ENCODE measurements at places on chromosomes 11 and 22. TPM values are rescaled to one million over a fixed set of nuclear protein-coding genes. Genes with fewer than 3 reads are reported as not detected.

- DNase-seq = peak; percentile 81
Observed at GRCh38 chr11:76380159-76380976, 564 bp downstream of the THAP12 start.

GRCh38 chr22:40626851-40627250, 9.7 kb downstream of the MRTFA start:
- no peak for DNase-seq

GRCh38 chr11:90134478-90135003, at the start of gene NAALAD2:
TSS of gene NAALAD2 (plus strand) at chr11:90134663. CDS start at chr11:90134759, 96 bp downstream.
- peak; percentile 75 for DNase-seq

GRCh38 chr11:14036469-14036868, 73.9 kb downstream of the SPON1 start:
- DNase-seq = no peak

- no peak for DNase-seq
Observed at GRCh38 chr11:115168686-115169085, 335.5 kb downstream of the CADM1 start.

DNA sequence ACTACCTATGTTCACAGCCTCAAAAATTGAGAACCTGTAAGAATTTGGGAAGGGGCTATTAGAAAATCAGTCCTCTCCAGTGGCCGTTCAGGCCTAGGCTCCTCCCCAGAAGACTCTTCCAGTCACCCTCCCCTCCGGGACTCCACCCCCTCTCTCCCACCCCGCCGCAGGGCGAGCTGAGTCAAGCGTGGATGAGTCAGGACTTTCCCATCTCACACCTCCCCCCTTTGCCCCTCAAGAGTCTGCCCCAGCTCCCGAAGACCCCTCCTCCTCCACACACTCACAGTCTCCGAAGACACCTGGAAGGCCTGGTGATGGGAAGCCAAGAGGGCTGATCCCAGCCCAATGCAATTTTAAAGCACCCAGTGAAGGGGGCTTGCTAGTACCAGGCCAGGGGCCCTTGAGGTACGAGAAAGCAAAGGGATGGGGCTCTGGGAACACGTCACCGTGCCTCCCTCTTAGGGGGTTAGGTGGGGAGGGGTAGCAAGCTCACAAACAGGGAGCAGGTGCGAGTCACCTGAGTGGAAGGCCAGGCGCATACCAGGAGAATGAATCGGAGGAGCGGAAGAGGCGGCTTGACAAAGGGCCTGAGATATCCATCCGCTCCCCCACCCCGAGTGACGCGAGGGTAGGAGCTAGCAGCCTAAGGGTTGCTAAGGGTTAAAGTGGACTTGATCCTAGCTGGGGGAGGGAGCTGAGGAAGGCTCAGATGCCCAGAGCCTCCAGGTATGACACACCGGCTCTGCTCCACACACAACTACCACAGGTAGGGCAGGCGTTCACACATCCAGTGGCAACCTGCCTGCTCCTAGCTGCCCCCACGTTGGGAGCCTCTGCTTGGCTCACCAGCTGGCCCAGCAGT, 13.6 kb downstream of the BCL9L start:
- DNase-seq = peak; percentile 96

GRCh38 chr11:2156416-2157182, 4.4 kb downstream of the INS start:
- DNase-seq = peak; percentile 91

DNA sequence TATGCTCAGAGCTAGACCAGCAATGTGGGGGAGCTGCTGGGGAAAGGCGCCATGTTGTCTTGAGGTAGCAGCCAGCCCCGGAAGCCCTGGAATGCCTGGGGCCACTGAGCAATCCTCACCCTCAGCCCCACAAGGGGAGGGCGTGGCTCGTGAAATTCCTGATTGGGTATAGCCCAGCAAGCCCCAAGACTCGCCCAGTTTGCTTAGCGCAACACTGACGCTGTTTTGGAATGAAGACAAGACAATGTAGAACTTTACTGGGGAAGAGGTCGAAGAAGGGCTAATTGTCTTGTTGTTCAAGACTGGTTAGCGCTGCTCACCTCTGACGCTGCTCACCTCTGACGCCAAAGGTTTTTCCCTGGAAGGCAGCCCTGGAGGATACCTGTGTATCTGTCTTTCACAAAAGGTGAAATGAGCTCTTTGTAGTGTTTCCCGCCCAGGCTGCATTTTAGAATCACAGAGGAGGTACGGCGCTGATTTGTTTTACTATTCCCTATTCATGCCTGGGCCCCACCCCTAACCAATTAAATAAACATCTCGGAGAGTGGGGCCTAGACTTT, 47.6 kb downstream of the ST3GAL4 start:
- DNase-seq = no peak

- no peak for DNase-seq
Observed at GRCh38 chr22:37887584-37888378, 18.3 kb upstream of the MICALL1 start.

GRCh38 chr11:13964771-13965074, 2.2 kb downstream of the SPON1 start:
- DNase-seq = no peak

GRCh38 chr11:46012185-46012584, 89.7 kb downstream of the LARGE2 start:
- no peak for DNase-seq

DNA sequence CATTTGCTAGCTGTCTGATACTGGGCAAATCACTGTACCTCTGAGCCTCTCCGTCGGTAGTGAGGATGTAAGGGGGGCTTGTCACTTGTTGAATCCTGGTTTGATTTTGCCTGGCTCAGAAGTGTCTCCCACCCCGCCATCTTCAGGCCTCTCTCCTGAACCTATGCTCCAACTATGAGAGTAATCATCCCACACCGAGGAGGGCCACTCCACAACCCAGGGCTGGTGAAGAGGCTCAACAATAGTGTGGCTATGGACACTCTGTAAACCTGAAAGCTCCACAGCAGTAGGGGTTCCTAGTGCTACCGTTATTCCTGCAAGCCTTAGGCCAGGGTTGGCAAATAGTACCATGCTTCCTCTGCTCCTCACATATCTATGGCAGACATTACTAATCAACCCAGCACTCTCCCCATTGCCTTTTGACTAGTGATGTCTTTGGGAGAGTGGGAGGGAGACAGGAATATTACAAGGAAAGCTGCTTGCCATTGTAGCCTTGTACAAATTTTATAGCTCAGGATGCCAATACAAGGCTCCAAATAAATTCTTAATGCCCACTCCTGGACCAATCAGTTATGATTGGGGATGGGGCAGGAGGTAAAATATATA, 134.0 kb upstream of the TEAD1 start:
- DNase-seq = no peak

GRCh38 chr11:121723246-121723741, 270.5 kb upstream of the SORL1-AS1 start:
- no peak for DNase-seq

- DNase-seq = no peak
Observed at GRCh38 chr11:70796648-70797227, 398.4 kb downstream of the CTTN start.

GRCh38 chr11:126981635-126982034, 18.9 kb downstream of the KIRREL3 start:
- DNase-seq = no peak

GRCh38 chr11:126500981-126501380, 145.5 kb downstream of the ST3GAL4 start:
- DNase-seq = no peak

DNA sequence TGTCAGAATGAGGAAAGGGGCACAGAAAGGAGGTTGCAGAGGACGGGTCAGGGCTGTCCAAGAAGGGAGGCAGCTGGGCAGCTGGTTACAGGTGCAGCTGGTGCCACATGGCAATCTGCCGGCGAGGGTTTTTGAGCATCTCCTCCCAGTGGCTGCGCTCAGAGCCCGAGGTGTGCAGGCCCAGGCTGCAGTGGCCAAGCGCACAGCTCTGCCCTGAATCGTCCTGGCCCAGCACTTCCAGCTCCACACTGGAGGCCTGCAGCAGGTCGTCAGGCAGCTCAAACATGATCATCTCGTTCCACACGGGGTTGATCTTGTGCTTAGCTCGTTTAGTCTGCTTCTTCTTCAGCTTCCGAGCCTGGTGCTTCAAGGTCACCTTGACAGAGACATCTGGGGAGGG, 42.2 kb downstream of the SYT13 start:
- no peak for DNase-seq

- DNase-seq = peak; percentile 80
Observed at GRCh38 chr11:23406131-23406819, 546.0 kb upstream of the CCDC179 start.

DNA sequence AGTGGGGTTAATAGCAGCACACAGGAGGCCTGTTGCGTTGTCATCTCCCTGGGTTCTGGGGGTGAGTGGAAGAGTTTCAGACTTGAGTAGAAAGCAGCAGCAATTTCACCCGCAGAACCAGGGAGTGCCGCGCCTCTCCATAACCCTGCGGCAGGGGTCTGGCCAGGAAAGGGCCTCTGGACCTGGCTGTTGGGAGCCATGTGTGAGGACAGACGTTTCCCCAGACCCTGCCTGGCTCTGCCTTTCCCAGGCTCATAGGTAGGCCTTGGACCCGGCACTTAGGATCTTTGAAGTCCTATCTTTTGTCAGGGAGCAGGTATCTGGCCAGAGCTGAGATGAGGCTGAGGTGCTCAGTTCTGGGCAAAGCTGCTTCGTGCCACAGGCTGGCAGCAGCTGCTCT, 106.6 kb upstream of the PARVA start:
- peak; percentile 54 for DNase-seq

- DNase-seq = no peak
Observed at GRCh38 chr11:90286640-90287039, 63.8 kb upstream of the CHORDC1 start.

DNA sequence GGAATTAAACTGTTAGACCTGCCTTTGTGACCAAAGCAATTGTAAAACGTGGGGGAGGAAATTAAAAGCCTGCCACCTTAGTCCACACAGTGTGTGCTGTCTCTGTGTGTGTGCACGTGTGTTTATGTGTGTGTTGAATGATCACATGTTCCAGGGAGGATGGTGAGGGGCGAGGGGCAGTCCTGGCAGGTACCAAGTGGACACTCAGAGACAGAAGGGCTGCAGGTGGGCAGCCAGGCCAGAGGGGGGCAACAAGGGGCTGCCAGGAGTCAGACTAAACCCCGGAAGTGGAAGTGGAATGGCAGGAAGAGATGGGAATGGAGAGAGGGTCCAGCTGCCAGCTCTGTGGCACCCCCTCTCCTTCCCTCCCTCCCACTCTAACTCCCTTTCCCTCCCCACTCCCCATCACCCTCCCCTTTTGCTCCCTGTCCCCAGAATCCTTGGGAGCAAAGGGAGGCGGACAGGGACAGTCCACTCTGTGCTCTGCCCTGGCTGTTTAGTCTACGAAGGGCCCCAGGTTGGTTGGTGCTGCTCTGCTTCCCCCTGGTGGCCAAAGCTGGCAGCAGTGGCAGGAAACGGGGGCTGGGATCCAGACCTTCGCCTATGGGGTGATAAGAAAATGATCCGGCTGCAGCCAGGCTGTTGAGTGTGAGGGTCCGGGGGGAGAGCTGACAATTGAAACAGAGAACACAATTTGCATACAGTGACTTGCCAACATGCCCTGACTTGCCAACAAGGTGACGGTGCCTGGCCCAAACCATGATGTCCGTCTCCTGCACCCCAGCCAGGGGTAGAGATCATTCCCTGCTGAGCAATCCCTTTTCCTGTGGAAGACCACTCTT, 24.4 kb downstream of the P2RY2 start:
- DNase-seq = peak; percentile 88

GRCh38 chr11:36311926-36312595, 16.0 kb downstream of the PRR5L start:
- DNase-seq = no peak

GRCh38 chr11:126358763-126359160, 3.3 kb downstream of the ST3GAL4 start:
- peak; percentile 40 for DNase-seq

DNA sequence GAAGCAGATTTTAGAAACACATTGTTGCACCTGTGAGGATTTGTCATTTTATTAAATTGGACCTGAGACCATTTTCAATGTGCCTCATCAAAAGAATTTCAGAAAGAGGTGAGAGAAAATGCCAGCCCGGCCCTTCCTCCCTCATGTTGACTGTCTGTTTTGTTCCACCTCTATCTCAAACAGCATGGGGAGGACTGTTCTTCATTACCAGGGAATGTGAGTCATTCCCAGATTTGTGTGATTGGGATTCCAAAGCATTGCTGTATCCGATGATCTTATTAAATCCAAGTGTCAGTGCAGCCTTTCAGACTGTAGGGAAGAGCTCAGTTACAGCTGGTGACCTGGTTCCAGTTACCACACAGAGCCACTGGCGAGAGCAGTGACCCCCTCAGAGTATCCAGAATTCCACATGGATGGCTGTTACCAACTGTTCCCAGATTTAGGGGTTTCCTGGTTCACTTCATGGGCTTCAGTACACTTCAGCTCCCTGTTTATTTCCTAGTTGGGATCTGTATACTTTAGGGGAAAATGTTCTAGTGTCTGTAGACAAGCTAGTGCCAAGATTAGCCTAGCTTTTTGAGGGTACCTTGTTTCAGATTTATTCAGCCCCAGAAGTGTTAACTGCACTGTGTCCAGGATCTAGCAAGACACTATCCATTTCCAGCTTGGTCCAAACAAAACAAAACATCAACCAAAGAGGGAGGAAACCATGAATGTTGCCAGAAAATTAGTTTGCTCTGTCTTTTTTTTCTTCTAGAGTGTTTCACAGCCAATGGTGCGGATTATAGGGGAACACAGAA, 20.9 kb downstream of the KREMEN1 start:
- DNase-seq = no peak

- no peak for DNase-seq
Observed at GRCh38 chr11:4523666-4524065, 21.3 kb upstream of the OR52M1 start.

DNA sequence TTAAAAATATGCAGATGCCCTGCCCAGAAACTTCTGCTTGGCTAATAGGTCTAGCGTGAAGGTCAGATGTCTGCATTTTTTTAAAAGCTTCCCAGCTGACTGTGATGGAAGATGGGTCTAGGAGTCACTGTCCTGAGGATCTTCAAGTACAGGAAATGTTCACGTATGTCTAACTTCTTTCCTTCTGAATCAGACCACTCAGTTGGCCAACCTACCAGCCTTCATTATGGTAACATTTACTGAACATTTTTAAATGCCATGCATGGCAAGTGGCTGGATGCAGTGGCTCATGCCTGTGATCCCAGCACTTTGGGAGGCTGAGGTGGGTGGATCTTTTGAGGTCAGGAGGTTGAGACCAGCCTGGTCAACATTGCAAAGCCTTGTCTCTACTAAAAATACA, 1.1 kb upstream of the PRG2 start:
- no peak for DNase-seq

The MPZL2 gene
- 29.8 TPM for total RNA-seq

The TBX10 gene
- not detected for total RNA-seq

The RAB36 gene
- 4.2 TPM for total RNA-seq

The TH gene
- total RNA-seq = 0.67 TPM

The TM7SF2 gene
- total RNA-seq = 4.0 TPM

The OR4C11 gene
- not detected for total RNA-seq

The IGSF9B gene
- total RNA-seq = 57.8 TPM

The GGTLC3 gene
- not detected for total RNA-seq

The CD6 gene
- total RNA-seq = 0.93 TPM

The ZDHHC24 gene
- total RNA-seq = 9.0 TPM

The NEFH gene
- 0.33 TPM for total RNA-seq

Data from posterior vena cava (tissue), 2 donors.